ENCODE measurements at places on chromosomes 5 and 9.

GRCh38 chr5:137415231-137415681, 83.9 kb downstream of the SPOCK1 start:
- no peak for DNase-seq

DNA sequence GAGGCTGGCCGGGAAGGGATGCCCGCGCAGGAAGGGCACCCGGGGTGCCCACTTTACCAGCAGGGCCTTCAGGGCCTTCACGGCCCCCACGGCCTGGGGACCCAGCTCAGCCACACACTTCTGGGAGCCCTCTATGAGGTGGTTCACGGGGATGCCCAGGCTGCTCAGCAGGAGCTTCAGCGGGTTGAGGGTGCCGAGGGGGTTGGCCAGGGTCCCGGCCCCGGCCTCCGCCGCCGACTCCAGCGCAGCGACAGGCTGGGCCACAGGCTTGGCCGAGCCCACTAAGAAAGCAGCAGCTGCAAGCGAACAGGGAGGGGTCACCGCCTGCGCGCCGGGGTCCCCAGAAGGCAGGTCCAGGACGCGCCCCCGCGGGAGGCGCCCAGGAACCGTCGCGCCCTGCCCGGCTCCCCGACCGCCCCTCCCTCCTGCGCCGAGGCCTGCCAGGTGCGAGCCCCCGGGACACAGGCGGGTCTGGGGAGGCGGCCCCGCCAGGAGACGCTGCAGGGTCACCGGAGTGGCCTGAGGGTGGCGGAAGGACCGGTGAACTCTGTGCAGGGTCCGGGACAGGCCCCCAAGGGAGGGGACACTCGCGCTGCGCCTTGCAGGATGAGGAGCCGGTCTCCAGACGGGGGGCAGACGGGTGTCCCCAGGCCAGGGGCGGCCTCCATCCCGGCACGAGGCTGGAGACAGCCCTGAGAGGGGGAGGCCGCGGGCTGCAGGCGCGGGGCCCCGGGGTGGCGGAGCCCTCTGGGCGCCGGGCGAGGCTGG, 572 bp downstream of the SCGB3A1 start:
- no peak for DNase-seq

DNA sequence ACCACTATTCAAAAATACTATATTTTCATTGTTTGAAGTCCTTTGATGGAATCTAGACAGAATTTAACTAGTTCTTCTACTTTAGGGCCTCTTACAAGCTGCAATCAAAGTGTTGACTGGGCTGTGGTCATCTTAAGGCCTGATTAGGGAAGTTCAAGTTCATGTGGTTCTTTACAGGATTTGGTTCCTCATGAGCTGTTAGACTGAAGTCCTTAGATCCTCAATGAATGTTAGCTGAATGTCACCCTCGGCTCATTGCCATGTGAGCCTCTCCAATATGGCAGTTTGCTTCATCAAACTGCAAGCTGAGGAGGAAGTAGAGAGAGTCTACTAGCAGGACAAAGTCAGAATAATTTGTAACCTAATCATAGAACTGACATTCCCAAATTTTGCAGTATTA, 135.1 kb downstream of the CSNK1G3 start:
- peak; percentile 52 for DNase-seq

- no peak for DNase-seq
Measured at GRCh38 chr9:9920425-9921060, 692.3 kb downstream of the PTPRD start.

- DNase-seq = no peak
Measured at GRCh38 chr5:37938076-37938852, 98.4 kb upstream of the GDNF start.

DNA sequence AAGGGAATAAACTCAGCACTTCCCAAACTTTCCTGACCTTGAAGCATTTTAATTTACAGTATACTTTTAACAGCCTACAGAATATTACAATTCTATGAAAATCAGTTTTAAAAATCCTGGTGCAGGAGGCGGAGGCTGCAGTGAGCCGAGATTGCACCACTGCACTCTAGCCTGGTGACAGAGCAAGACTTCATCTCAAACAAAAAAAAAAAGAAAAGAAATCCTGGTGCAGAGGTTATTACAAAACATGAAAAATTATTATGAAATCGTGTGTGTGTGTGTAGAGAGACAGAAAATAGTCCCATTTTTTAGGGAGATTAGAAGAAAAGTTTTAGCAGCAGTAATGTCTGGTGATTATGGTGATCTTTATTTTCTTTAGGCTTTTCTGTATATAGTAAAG, 26.9 kb downstream of the GOLPH3 start:
- DNase-seq = no peak

GRCh38 chr5:93158841-93159240, 422.2 kb downstream of the NR2F1-AS1 start:
- DNase-seq = no peak

GRCh38 chr5:178583279-178583678, 6.9 kb downstream of the COL23A1 start:
- DNase-seq = no peak

DNA sequence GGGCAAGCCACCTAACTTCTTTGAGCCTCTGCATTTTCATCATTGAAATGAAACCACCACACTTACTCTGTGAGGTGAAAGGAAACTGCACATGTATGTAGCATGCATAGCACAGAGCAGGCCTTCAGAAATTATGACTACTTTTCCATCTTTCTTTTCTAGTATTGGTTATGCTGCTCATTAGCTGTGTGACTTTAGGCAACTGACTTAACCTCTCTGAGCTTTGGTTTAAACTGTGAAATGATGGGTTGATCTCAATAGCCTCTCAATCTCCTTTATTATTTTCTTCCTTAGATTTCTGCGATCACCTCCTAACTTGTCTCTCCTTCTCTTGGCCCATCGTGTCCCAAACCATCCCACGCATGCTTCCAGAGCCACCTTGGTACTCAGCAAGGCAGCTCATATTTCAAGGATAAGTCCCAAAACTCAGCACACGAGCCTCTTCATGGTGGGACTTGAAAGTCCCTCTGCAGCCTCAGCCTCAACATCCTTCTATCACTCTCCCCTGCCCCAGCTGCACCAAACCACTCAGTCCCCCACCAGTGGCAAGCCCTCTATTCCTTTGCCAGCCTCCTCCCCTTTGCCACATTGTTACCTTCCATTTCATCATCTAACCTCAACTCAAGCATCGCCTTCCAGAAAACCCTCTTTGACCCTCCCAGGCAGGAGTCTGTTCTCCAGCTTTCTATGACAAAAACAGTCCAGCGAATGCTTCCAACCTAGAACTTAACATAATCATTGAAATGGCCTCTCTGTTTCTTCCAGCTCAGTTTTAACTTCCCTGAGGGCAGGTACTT, 60.3 kb upstream of the DNAH5 start:
- DNase-seq = no peak

GRCh38 chr5:102277144-102277543, 18.9 kb downstream of the SLCO4C1 start:
- DNase-seq = no peak

- no peak for DNase-seq
Measured at GRCh38 chr5:139215107-139215975, 17.2 kb upstream of the SIL1 start.

- DNase-seq = no peak
Measured at GRCh38 chr9:3575821-3576220, 50.0 kb upstream of the RFX3 start.

- DNase-seq = no peak
Measured at GRCh38 chr5:158965334-158965733, 134.4 kb downstream of the EBF1 start.

DNA sequence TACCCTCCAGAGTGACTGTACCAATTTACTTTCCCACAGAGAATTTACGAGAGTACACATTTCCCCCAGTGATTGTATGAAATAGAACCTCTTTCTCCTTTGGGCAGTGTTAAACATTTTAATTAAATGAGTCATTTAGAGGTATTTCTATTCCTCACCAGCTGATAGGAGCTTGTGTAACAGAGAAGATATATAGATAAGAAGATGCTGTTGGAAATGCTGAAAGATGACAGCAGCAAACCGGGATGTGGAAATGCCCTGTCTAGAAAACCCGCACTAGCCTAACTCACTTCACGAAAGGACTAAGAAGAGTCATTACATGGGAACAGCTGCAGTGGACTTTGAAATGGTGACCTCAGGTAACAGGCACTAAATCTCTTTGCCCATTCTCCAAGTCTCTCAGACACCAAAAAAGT, 68.3 kb downstream of the LPAR1 start:
- no peak for DNase-seq

DNA sequence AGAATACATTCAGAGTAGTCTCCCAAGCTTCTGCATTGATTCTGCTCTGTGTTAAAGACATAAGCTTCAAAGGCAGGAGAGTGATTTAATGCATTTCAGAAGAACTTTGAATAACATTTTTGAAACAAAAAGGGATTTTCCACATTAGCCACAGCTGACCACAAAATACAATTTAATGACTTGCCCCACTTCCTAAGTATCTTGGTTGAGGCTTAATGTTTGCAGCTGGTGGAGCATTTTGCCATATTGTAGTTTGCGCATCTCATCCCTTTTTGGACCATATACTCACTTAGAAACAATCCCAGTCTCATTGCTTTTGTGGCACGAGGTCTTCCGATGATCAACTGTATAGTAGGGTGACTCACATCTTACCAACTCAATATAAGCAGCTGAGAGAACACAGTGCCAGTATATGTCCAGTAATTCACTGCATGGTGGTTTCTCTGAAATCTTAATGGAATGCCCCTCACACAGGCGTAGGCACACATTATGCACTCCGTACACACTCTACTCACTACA, 455.8 kb upstream of the PTGER4 start:
- DNase-seq = no peak
